CD8-positive, alpha-beta T cell (primary cell): ENCODE measurements at places on chromosomes 7 and 10.

GRCh38 chr7:90654718-90655427 lies 58.8 kb downstream of the CDK14 start:
- DNase-seq, result no peak

- no peak for DNase-seq
Measured at GRCh38 chr10:124336186-124336585, 82.5 kb downstream of the OAT start.

DNA sequence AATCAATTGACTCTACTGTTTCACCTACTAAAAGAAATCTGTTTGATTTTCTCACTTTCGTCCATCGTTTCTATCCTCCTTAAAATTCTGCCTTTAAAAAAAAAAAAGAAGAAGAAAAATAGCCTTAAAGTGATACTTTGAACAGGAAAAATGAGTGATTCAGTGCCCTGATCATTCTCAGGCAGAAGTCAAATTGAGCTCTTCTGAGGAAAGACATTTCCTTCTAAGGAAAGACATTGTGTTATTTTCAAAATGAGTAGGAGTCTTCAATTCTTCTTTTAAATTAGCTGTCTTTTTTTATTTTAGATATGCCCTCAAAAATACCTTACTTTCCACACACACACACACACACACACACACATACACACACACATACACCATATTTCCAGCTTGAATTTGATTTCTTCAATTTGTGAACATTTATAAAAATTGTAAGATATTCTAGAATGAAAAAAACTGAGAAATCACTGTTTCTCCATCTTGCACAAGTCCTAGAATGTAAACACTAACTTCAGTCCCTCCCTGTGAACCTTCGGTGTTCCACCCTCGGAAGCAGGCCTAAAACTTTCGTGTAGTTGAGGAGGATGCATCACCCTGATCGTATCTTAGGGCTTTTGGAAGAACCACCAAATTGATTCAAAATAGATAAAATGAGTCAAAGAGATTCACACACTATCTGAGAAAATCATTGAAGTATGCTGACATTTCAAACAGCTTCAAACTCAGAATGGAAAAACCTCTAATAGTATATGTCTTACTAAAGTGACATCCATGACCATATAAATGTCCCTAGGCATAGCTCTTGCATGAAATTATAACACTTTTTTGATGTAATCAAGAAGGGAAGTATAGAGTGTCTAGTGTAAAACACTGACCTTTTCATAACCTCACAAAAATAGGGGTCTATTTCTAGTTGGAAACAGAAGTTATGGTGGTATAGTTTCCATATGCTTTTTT lies 270.8 kb downstream of the GATA3 start:
- no peak for DNase-seq

GRCh38 chr10:45235798-45236220 lies 79.6 kb downstream of the OR13A1 start:
- DNase-seq, result no peak

- DNase-seq, result no peak
Measured at GRCh38 chr7:29797112-29797944, 9.0 kb upstream of the WIPF3 start.

- DNase-seq, result no peak
Measured at GRCh38 chr10:131972474-131973071, 9.2 kb downstream of the BNIP3 start.

DNA sequence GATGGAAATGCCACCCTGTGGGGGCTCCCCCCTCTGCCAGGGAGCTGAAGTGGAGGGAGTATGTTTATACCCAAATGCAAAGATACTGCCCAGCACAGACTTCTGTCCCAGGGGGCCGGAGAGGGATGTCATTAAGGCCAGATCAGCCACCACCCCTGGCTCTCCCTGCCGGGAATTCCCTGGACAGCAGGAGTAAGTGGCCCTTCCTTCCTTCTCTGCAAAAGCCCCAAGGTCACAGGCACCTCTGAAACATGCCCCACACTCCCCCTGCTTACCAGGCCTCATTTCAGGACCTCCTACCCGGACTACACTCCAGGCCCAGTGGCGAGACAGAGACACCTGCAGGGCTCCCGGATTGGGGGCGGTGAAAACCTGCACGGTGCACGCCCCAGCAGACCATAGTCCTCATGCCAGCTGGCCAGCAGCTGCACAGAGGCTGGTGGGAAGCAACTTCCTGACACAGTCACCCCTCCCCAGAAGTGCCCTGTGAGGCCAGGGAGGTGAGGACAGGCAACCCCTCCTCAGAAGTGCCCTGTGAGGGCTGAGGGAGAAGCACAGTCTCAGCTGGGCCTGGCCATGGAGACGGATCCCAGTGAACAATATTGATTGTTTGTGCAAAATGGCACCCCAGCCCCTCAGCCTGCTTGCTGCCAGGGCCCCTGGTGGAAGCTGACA lies 33.0 kb upstream of the RET start:
- DNase-seq, result no peak

DNA sequence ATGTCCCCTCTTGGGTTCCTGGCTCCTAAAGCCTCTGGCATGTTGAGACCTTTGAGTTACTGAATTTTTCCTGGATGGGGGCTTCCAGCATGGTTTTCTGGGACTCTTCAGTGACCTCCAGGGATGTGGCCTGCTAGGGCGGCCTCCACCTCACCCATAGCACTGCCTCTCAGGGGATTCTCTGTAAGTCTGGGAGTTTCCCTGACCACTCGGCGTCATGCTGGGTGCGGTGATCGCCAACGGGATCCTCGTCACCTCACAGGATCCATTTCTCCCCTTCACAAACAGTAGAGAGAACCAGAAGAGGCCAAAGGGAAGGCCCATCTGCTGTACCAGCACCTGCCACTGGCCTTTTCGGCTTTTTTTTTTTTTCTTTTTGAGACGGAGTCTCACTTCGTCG lies 84.3 kb downstream of the NPTX2 start:
- DNase-seq, result no peak

DNA sequence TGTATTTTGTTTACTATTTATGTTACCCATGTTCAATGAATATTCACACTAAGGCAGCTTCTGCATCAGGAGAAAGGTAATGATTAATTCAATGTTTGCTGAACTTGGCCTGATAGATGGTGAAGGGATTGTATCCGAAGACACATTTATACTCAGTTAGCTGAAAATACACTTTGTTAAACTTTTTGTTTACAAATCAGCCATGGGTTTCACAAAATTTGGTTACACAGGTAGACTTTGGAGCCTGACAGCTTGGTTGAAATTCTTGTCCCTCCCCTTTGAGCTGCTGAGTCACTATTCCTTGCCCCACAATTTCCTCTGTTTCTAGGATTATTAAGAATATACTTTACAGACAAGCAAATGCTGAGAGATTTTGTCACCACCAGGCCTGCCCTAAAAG lies 162.6 kb downstream of the PPP1R3A start:
- DNase-seq, result no peak

GRCh38 chr10:100816671-100817070 lies 71.3 kb downstream of the PAX2 start:
- DNase-seq, result no peak

- no peak for DNase-seq
Measured at GRCh38 chr7:123410273-123410904, 124.0 kb downstream of the IQUB start.

DNA sequence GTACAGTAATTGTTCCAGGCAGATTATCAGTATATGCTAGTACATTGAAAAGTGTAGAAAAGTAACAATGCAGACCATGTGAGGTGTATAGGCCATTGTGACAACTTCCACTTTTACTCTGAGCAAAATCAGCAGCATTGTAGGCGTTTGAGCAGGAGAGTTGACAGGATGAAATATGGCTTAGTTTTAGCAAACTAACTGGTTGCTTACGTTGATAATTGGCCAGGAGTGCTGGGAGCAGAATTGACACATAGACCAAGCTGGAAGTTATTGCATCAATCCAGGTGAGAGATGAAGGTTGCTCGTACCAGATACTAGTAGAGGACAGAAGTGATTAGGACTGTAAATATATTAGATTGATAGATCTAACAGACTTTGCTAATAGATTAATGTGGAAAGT lies 46.0 kb downstream of the LCOR start:
- no peak for DNase-seq

GRCh38 chr7:84123965-84124547 lies 70.5 kb downstream of the SEMA3A start:
- no peak for DNase-seq

- DNase-seq, result no peak
Measured at GRCh38 chr10:32556783-32557395, 110.9 kb downstream of the CCDC7 start.

DNA sequence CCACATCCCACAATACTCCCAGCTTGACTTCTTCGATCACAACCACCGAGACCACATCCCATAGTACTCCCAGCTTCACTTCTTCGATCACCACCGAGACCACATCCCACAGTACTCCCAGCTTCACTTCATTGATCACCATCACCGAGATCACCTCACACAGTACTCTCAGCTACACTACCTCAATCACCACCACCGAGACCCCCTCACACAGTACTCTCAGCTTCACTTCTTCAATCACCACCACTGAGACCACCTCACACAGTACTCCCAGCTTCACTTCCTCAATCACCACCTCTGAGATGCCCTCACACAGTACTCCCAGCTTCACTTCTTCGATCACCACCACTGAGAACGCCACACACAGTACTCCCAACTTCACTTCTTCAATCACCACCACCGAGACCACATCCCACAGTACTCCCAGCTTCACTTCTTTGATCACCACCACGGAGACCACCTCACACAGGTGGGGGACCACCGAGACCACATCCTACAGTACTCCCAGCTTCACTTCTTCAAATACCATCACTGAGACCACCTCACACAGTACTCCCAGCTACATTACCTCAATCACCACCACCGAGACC lies 8.6 kb downstream of the MUC3A start:
- DNase-seq, result no peak

DNA sequence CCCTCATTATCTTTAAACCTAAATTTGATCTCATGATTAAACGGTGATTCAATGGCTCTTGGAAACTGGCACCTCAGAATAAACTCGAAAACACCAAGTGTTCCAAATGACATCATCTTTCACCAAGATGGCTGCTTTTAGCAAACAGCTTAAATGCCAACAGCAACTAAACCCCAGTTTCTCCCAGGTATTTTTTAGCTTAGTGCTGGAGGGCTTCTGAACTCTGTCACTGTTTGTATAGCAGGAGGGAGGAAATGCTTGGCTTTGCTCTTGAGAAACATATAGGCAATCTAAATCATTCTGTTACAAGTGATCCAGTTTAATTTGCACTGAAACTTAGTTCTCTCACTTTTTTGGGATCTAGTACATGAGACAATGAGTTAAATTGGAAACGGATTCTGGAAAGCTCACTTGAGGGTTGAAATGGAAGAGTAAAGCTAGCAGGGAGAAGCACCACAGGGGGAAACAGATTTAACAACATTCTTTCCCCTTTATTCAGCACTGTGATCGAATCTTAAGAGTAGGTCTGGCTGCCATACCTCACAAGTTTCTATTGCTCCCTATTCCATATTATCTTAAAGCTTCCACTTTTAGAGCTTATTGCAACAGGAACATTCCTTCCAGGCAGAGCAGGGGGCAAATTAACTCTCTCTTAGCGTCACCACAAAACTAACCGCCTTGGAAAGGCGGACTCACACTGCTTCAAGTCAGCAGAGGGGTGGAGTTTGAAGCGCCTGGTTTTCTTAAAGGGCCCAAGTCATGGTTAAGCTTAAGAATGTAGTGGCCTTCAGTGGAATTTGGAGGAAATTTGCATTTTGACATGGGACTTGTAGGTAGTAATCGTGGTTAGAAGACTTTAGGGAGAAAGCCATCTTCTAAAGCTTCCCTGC lies 1.8 kb upstream of the CCDC6 start:
- peak; percentile 56 for DNase-seq
